ENCODE measurements at places on chromosomes 7 and 10. TPM values are rescaled to one million over a fixed set of nuclear protein-coding genes. Genes with fewer than 3 reads are reported as not detected.

GRCh38 chr7:100965723-100966541 lies 3.4 kb upstream of the MUC12 start:
- H3K27me3 ChIP-seq = peaks cover 53% of the 10 kb centered on the region
- no peak overlapping the region for H3K27ac ChIP-seq
- H3K4me1 ChIP-seq = peaks cover 13% of the 10 kb centered on the region
- peak; percentile 85 for DNase-seq
- peak overlapping the region; percentile 48 for H3K4me3 ChIP-seq
- no peaks in the 10 kb centered on the region for H3K36me3 ChIP-seq

SLC29A4 gene
- total RNA-seq = 2.9 TPM

- H3K27me3 ChIP-seq = peaks cover 17% of the 10 kb centered on the region
- H3K36me3 ChIP-seq = no peaks in the 10 kb centered on the region
- no peak overlapping the region for H3K27ac ChIP-seq
- no peaks in the 10 kb centered on the region for H3K4me1 ChIP-seq
- no peak overlapping the region for H3K4me3 ChIP-seq
These were observed 5.9 kb upstream of the MAGI2 start for GRCh38 chr7:79459381-79459780.

CHAT gene
- total RNA-seq = not detected

GRCh38 chr10:28375399-28376354 lies 72.8 kb upstream of the MPP7 start:
- DNase-seq = no peak
- peaks cover 15% of the 10 kb centered on the region for H3K4me1 ChIP-seq
- no peaks in the 10 kb centered on the region for H3K27me3 ChIP-seq
